Activated naive CD4-positive, alpha-beta T cell treated with anti-CD3 and anti-CD28 coated beads, Interleukin-2, amount 50 U/mL, for 72 hours (primary cell): ENCODE measurements at places on chromosomes 2 and 18. TPM values are rescaled to one million over a fixed set of nuclear protein-coding genes. Genes with fewer than 3 reads are reported as not detected.

The UGT1A5 gene
- not detected for total RNA-seq

The THSD7B gene
- total RNA-seq: not detected

The RRM2 gene
- total RNA-seq: 413 TPM

The ZAP70 gene
- 164 TPM for total RNA-seq

The FKBP7 gene
- 1.6 TPM for total RNA-seq

The IL18RAP gene
- total RNA-seq: 2.6 TPM

The CFAP65 gene
- not detected for total RNA-seq

The CIB4 gene
- not detected for total RNA-seq

The AGXT gene
- total RNA-seq: not detected

The IL1R1 gene
- 6.8 TPM for total RNA-seq

The KCNG2 gene
- total RNA-seq: not detected

The IMP4 gene
- total RNA-seq: 91.0 TPM

The ABCB11 gene
- total RNA-seq: not detected

The ZNF385B gene
- not detected for total RNA-seq

The ZNF892 gene
- 3.9 TPM for total RNA-seq

The SMYD1 gene
- not detected for total RNA-seq

The CGREF1 gene
- 15.8 TPM for total RNA-seq

The PCARE gene
- not detected for total RNA-seq

The ARHGAP28 gene
- not detected for total RNA-seq

The EVX2 gene
- not detected for total RNA-seq

The LRP2 gene
- 0.02 TPM for total RNA-seq

The FIGN gene
- not detected for total RNA-seq

The CLHC1 gene
- total RNA-seq: 2.7 TPM

The CDK15 gene
- total RNA-seq: not detected

The VAMP8 gene
- total RNA-seq: 135 TPM

The SPP2 gene
- total RNA-seq: not detected

The APLF gene
- 2.6 TPM for total RNA-seq

The CHN1 gene
- 2.9 TPM for total RNA-seq

The AMMECR1L gene
- 14.4 TPM for total RNA-seq

The CROCC2 gene
- not detected for total RNA-seq

The SMIM21 gene
- total RNA-seq: not detected

The ALPI gene
- not detected for total RNA-seq

The EDAR gene
- 0.43 TPM for total RNA-seq
